ENCODE measurements at places on chromosomes 2 and 18.

GRCh38 chr2:12296915-12297314, 419.8 kb upstream of the TRIB2 start:
- DNase-seq: no peak

GRCh38 chr2:199663157-199663556, 187.8 kb downstream of the FTCDNL1 start:
- no peak for DNase-seq

- DNase-seq: no peak
These were observed 97.8 kb upstream of the NETO1 start for GRCh38 chr18:72965616-72966015.

DNA sequence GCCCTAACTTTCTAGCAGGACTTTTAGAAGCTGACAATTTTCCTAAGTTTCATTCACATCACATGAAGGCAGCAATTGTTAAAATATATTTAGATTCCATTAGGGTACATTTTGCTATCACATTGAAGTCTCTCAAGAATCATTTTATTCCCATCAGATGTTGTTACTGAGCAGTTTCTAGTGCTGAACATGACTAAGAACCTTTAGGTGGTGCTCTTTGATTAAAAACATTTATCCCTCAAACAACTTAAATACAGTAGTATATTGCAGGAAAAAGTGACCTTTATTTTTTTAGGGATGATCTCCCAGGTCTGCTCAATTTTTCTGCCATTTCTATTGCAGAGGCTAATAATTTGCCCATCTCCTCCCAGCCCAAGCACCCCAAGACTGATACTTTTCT, 22.9 kb upstream of the NARS1 start:
- DNase-seq: no peak

GRCh38 chr2:225074366-225074765, 32.1 kb upstream of the DOCK10 start:
- DNase-seq: no peak

DNA sequence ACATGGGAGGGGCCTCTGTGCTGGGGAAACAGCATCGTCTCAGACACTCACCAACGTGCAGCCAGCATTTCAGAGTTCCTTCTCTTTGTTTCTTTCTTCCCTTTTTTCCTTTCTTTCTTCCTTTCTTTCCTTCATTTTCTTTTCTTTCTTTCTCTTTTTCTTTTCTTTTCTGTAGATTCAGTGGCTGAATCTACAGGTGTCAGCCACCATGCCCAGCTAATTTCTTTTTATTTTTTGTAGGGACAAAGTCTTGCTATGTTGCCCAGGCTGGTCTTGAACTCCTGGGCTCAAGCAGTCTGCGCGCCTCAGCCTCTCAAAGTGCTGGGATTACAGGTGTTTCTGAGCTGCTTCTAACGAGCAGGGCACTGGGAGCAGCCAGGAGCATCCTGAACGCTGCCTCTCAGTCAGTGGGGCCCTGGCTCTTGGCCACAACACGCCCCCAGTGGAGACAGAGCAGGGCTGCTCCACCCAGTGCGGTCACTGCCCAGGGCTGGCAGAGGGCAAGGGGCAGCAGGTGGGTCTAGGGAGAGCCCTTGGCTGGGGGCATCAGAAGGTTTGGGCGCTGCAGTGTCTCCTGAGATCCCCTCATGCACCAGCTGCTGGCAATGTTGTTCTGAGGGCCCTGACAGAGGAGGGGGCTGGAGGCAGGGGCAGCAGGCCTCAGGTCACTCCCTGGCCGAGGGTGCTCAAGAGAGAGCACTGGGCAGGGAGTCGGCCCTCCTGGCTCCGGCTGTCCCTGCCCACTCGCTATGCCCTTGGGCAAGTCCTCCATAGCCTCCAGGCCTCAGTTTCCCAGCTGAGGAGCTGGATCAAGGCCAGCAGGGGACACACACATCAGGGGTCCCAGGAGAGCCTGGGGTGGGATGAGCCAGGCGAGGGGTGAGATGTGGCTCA, 4.7 kb upstream of the KLHL30 start:
- no peak for DNase-seq

GRCh38 chr2:26346454-26347053, at the start of gene ADGRF3:
Gene ADGRF3, minus strand, starts transcription at chr2:26346789. Its CDS starts 555 bp downstream, at chr2:26346234.
- peak; percentile 40 for DNase-seq

DNA sequence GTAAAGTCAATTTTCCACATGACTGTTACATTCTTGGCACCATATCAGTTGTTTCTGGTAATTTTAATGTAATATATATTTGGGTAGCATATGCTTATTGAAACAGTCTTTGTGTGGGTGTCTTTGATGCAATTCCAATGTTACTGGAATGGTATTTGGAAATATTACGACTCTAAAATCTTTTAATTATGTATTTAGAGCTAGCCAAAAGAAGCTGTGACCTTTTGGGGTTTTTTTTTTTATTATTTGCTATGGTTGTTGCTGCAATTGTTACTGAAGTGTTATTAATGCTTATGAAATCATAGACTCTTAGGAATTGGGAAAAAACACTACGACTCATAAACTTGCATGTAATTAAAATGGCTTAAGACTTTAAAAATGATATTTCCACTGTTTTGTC, 95.9 kb downstream of the AOX1 start:
- DNase-seq: no peak

GRCh38 chr2:54519841-54520459, 63.8 kb downstream of the SPTBN1 start:
- DNase-seq: no peak

DNA sequence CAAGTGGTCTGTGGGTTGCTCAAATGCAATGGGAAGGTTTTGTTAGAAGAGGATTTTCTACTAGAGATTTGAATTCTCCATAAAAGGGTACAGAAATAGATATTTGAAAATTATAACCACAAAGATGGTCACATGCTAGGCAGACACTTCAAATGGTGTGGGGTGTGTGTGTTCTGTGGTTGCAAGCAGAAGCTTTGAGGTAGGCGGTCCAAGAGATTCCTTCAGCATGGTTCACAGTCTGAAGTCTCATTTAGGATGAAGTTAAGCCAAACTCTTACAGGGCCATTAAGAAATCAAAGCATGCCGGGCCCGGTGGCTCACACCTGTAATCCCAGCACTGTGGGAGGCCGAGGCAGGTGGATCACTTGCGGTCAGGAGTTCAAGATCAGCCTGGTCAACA, 38.3 kb upstream of the RMDN2 start:
- DNase-seq: no peak

DNA sequence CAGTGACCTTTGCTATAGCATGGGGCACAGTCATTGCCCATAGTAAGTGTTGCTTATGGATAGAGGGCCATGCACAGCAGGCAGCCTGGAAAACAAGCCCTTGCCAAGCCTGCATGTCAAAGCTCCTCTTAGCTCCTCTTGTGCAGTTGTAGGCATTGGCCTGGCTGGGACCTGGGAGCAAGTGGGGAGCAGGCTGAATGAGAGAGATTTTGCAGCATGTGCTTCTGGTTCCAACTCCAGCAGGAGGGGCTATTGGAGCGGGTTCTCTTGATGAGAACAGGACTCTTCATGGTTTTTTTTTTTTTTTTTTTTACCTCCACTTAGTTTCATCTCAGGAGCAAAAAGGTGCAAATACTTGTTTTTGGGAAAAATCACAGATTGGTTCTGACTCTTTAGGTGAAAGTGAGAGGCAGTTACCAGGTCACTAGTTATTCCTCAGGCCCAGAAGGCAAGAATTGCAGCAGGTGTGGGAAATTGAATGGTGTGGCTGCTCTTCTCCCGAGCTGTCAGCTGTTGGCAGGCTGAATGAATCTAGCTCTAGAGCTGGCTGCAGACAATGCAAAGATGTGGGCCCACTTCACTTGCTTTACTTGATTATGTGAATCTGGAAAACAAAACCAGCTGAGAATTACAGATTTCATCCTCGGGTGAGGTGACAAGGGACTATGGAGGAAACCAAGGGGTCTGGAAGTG, 95.9 kb downstream of the MAP4K4 start:
- peak; percentile 78 for DNase-seq

DNA sequence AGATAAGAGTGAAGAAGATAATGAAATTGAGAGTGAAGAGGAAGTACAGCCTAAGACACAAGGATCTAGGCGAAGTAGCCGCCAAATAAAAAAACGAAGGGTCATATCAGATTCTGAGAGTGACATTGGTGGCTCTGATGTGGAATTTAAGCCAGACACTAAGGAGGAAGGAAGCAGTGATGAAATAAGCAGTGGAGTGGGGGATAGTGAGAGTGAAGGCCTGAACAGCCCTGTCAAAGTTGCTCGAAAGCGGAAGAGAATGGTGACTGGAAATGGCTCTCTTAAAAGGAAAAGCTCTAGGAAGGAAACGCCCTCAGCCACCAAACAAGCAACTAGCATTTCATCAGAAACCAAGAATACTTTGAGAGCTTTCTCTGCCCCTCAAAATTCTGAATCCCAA, 15.7 kb downstream of the MSH6 start:
- peak; percentile 24 for DNase-seq

DNA sequence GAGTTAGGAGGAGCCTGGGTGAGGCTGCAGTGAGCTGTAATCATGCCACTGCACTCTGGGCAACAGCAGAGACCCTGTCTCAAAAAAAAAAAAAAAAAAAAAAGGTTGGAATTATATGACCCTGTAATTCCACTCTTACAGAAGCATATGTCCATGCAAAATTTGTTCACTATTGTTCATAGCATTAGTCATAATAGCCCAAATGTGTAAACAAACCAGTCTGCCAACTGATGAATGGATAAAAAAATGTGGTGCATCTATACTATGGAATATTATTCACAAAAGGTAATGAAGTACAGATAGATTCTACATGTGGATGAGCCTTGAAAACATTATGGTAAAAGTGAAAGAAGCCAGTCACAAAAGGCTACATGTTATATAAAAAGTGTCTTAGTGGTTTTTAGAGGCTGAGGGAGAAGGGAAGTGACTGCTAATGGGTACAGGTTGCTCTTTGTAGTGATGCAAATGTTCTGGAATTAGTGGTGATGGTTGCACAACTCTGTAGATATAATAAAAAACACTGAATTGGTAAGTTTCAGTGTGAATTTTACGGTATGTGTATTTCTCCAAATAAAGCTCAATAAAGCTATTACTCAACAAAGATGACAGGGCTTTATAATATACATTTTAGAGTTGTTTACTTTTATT, 9.4 kb downstream of the COA5 start:
- no peak for DNase-seq

GRCh38 chr2:54969295-54969939, 80.8 kb downstream of the RTN4 start:
- DNase-seq: no peak

DNA sequence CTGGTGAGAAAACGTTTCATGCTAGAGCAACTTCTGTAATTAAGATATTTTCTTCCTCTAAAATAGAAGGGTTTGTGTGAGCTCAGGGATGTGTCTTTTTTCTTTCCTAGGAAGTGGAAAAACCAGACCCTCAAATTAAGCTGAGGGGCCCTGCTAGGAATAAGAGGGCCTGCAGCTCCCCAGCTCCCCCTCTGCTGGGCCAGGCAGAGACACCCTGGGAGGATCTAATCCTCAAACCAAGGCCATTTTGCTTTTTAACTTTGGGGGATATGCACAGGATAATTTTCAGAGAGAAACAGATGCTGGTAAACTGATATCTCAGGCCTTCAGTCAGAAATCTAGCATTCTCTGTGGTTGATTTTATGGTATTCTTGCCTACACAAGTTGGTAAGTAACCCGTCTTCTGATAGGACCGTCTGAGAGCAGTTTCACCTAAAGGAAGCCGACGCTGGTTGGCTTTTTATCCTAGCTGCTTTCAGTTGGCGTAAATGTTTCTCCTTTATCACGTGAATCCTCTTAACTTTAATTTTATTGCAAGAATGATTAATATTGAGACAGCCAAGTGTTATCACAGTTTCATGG, 34.8 kb downstream of the SNTG2 start:
- DNase-seq: no peak

DNA sequence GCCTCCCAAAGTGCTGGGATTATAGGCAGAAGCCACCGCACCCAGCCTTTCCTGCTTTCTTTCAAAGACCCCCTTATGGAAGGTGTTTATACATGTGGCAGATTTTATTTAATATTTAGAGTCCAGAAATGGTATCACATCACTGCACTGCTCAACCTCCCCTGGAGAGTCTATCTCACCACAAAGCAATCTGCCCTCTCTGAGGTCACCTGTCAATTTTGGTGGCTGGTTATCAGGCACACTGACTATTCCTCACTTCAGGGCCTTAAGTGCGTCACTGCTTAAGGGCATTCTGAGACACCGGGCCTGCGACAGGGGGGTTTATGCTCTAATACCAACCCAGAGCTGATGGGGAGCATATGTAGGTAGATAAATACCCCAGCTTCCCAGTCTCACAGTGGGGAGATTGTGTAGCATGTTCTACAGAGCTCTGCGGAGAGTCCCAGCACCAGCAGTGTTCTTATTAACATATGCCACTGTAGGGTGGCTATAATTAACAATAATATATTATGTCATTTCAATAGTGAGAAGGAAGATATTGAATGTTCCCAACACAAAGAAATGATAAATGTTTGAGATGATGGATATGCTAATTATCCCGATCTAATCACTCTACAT, 42.7 kb upstream of the ZDBF2 start:
- no peak for DNase-seq

- DNase-seq: no peak
These were observed 116.7 kb downstream of the BCL2 start for GRCh38 chr18:63202828-63203227.

DNA sequence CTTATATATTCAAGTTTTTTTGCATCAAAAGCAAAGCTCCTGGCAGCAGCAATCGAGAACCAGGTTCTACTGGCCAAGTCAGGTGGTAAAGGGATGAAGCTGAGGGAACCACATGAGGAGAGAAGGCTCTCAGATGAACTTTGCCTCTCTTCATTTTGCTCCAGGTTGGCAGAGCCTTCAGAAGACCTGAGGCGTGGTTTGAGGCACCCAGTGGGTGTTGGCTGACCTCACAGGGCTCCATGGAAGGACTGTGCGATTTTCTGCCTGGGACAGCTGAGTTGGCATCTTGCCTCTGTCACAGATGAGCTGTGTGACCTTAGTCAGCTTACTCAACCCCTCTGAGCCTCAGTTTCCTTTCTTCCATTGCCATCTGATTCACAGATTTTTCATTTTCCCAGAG, 89.0 kb downstream of the INSIG2 start:
- no peak for DNase-seq

- no peak for DNase-seq
These were observed 138.4 kb upstream of the COPS8 start for GRCh38 chr2:236947294-236947693.
